ENCODE measurements at places on chromosomes 4 and X. TPM values are rescaled to one million over a fixed set of nuclear protein-coding genes. Genes with fewer than 3 reads are reported as not detected.

DNA sequence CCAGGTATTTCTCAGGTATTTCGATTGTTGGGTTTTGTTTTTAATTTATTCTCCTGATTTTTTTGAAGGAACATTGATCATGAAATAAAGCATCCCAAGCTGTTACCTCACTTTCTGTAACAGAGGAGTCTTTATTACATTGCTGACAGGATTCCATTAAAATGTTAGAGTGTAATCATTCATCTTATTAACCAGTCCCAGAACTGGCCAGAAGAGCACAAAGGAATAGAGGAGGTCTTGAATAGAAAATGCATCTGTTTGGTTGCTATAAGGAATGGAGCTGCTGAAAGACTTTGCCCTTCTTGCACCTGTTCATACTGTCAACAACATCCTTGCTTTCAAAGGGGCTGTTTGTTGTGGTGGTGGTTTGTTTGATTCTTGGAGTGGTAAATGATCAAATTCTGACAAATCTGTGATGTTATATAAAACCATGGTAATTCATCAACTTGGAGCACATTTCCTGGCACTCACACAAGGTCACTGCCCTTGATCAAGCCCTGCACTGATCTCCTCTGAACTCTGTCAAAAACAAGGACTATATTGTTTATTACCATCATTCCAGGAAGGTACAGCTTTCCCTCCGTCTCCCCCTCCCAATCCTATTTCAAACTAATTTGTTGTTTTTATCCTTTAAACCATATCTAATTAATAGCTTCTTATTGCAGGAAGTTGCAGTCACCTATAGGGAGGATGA lies 215.8 kb downstream of the PCDH19 start:
- DNase-seq: no peak

GRCh38 chr4:2828758-2829181 lies 14.9 kb upstream of the ADD1 start:
- no peak for DNase-seq

- DNase-seq: no peak
These were observed 107.2 kb downstream of the GASK1B start for GRCh38 chr4:158065603-158066002.

DNA sequence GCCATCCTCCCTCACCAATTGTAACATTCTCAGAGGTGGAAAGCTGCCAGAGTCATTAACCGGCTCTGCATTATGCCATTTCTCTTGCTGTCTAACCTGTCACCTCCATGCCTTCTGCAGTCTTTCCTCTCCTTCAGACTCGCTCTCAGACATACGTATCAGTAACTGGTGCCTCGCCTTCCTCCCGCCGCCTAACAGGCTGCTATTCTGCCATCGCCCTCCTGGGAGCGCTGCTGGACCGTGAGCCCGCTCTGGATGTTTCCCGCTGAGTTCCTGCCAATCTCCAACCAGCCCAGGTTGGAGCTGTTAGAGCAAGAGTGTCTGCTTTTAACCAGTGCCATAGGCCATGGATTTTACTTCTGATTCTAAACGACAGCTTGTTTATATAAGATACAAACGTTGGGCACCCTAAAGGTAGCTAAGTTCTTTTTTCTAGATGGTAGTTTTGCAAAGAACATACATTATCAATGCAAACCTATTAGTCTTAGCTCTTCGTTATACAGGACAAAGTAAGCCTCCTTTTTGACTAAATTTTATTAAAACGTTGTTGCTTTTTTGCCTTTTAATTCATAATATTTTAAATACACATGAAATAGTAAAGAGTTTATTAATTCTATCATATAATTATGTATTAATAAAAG lies 59.5 kb upstream of the NEIL3 start:
- DNase-seq: peak; percentile 86

DNA sequence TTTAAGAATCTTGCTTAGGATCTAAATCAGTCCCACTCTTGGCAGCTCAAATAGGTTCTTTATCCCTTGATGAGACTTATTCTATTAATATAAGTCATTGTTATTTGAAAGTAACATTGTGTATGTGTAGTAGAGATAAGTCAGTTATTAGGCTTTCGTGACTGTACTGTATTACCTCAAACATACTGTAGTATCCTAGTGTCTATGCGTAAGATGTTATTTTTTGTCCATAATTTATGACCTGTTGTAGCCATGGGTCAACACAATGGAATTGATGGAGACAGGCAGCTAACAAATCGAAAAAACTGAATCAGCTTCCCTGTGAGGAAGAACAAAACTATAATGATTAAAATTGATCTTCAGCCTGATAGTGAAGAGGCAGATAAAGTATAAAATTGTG lies 41.8 kb downstream of the CLCN3 start:
- no peak for DNase-seq

- no peak for DNase-seq
These were observed 111.3 kb upstream of the ELOVL6 start for GRCh38 chr4:110309675-110310074.

GRCh38 chrX:44828008-44828605 lies 15.7 kb upstream of the DUSP21 start:
- DNase-seq: no peak

Gene NEIL3
- 21.3 TPM for total RNA-seq

Gene IL3RA
- not detected for total RNA-seq

Gene TENM3
- 78.7 TPM for total RNA-seq

Gene FAM149A
- total RNA-seq: 10.4 TPM

Gene METAP1
- 155 TPM for total RNA-seq

Gene MCUB
- 44.9 TPM for total RNA-seq
